Activated CD4-positive, alpha-beta T cell treated with anti-CD3 and anti-CD28 coated beads for 36 hours (primary cell): ENCODE measurements at places on chromosomes 2 and 18. TPM values are rescaled to one million over a fixed set of nuclear protein-coding genes. Genes with fewer than 3 reads are reported as not detected.

GRCh38 chr2:157182834-157183396, 74.6 kb upstream of the GALNT5 start:
- DNase-seq, result no peak
- no peaks in the 10 kb centered on the region for H3K36me3 ChIP-seq
- H3K4me3 ChIP-seq, result no peak overlapping the region
- no peak overlapping the region for H3K27ac ChIP-seq
- peaks cover 3% of the 10 kb centered on the region for H3K27me3 ChIP-seq
- H3K4me1 ChIP-seq, result peaks cover 11% of the 10 kb centered on the region

Gene B3GNT7
- not detected for total RNA-seq

Gene ALS2
- 12.4 TPM for total RNA-seq

DNA sequence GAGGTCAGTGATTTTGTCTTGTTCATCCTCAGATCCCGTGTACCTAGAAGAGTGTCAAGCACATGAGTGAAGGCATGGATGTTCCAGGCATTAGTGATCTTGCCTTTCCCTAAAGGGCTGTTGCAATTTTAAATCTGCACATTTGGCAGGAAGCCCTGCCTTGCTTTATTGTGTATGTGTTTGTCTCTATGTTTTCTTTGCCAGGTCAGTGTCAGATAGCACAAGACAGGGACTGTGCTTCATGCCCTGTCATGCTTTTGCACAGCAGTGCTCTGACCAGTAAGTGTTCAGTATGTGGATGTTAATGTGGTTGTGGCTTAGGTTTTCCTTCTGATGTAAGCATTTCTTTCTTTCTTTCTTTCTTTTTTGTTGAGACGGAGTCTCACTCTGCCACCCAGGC, 131.5 kb downstream of the RGPD3 start:
- H3K27ac ChIP-seq, result no peak overlapping the region
- no peaks in the 10 kb centered on the region for H3K36me3 ChIP-seq
- H3K4me3 ChIP-seq, result no peak overlapping the region
- no peak for DNase-seq
- H3K4me1 ChIP-seq, result peaks cover 3% of the 10 kb centered on the region

GRCh38 chr18:42038936-42039335, 83.9 kb downstream of the PIK3C3 start:
- no peaks in the 10 kb centered on the region for H3K27me3 ChIP-seq
- peaks cover 33% of the 10 kb centered on the region for H3K36me3 ChIP-seq
- no peak for DNase-seq

Gene GRHL1
- total RNA-seq, result 0.27 TPM

Gene PDE1A
- total RNA-seq, result not detected

- DNase-seq, result no peak
- H3K27ac ChIP-seq, result no peak overlapping the region
- H3K4me3 ChIP-seq, result no peak overlapping the region
- H3K36me3 ChIP-seq, result no peaks in the 10 kb centered on the region
- H3K4me1 ChIP-seq, result peaks cover 13% of the 10 kb centered on the region
- H3K27me3 ChIP-seq, result peaks cover 2% of the 10 kb centered on the region
Observed at GRCh38 chr2:8171608-8172007, 510.2 kb upstream of the ID2 start.

Gene IL36A
- total RNA-seq, result not detected

- H3K4me3 ChIP-seq, result peak overlapping the region; percentile 44
- H3K27ac ChIP-seq, result peak overlapping the region; percentile 91
- H3K27me3 ChIP-seq, result no peaks in the 10 kb centered on the region
Observed at GRCh38 chr2:200467806-200468681, 41.8 kb downstream of the KCTD18 start.

DNA sequence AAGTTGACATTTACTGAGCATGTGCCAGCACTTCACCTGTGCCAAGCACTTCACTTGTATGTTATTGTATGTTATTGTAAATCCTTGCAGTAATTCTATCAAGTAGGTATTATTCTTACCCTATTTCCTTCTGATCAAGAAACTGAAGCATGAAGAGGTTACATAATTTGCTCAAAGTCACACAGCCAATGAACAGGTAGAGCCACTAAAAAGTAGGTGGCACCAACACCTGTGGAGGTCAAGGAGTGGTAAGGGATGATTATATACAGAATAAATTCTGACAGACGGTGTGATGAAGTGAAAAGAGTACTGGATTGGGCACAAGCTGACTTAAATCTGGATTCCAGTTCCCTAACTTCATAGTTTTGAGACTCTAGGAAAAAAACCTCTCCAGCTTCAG, 71.0 kb downstream of the SPIRE1 start:
- no peak for DNase-seq
- H3K27ac ChIP-seq, result no peak overlapping the region
- no peak overlapping the region for H3K4me3 ChIP-seq
- no peaks in the 10 kb centered on the region for H3K27me3 ChIP-seq
- H3K36me3 ChIP-seq, result no peaks in the 10 kb centered on the region
- no peaks in the 10 kb centered on the region for H3K4me1 ChIP-seq

Gene ESPNL
- 0.21 TPM for total RNA-seq

Gene POTEC
- not detected for total RNA-seq

Gene CYP1B1
- total RNA-seq, result 6.3 TPM

GRCh38 chr2:109683452-109683851, 69.3 kb downstream of the SOWAHC start:
- H3K4me3 ChIP-seq, result no peak overlapping the region
- no peak overlapping the region for H3K27ac ChIP-seq
- no peaks in the 10 kb centered on the region for H3K36me3 ChIP-seq
- peaks cover 16% of the 10 kb centered on the region for H3K27me3 ChIP-seq
- no peak for DNase-seq

Gene SNORC
- total RNA-seq, result 2.1 TPM

- H3K4me3 ChIP-seq, result no peak overlapping the region
- no peak overlapping the region for H3K27ac ChIP-seq
- no peaks in the 10 kb centered on the region for H3K36me3 ChIP-seq
- peaks cover 2% of the 10 kb centered on the region for H3K4me1 ChIP-seq
- no peak for DNase-seq
- H3K27me3 ChIP-seq, result peaks cover 29% of the 10 kb centered on the region
Observed at GRCh38 chr2:71528131-71528591, 74.8 kb downstream of the DYSF start.

- no peak overlapping the region for H3K4me3 ChIP-seq
- DNase-seq, result no peak
- H3K36me3 ChIP-seq, result no peaks in the 10 kb centered on the region
- no peaks in the 10 kb centered on the region for H3K27me3 ChIP-seq
Observed at GRCh38 chr2:228446734-228447133, 265.2 kb upstream of the SPHKAP start.

DNA sequence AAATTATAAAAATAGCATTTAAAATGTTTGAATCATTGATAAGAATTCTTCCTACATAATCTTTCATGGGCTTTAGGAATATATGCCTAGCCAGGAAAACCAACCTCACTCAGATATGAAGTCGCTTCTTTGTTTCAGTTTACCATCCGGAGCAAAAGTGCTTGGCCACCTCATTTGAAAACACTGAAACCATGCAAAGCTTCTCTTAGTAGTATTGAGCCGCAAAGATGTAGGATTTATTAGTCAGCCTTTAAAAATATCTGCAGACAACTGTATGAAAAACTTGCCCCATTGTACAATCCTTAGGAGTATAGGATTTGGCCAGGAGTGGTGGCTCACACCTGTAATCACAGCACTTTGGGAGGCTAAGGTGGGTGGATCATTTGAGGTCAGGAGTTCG, 24.3 kb upstream of the GPD2 start:
- H3K4me1 ChIP-seq, result no peaks in the 10 kb centered on the region
- no peak overlapping the region for H3K27ac ChIP-seq
- H3K4me3 ChIP-seq, result no peak overlapping the region
- peaks cover 6% of the 10 kb centered on the region for H3K27me3 ChIP-seq
- H3K36me3 ChIP-seq, result no peaks in the 10 kb centered on the region
- no peak for DNase-seq

Gene CACNB4
- total RNA-seq, result 0.26 TPM

Gene ATP8B1
- total RNA-seq, result not detected

Gene ZSWIM2
- not detected for total RNA-seq

DNA sequence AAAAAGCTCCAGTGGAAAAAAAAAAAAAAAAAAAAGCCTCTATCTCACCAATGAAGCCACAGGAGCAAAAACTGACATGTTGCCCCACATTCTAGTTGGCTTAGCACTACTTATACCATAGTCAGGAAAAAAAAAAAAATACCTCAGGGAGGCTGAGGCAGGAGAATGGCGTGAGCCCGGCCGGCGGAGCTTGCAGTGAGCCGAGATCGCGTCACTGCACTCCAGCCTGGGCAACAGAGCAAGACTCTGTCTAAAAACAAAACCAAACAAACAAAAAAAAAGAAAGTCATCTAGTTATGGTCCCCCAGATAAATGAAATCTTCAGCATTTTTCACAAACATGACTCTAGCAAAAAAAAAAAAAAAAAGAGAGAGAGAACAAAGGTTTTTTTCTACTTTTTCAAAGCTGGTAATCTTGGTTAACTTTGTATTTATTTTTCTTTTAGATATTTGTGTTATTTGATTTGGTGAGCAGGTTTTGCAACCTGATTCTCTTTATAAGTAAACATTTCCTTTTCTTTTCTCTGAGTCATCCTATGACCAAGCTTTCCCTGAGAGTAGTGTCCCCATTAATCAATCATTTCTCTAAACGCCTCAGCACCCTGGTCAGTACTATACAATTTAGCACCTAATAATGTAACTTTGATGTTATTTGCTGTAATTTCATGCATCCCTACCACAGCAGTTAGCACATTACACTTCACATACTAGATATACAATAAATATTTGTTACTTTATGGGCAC, 273.7 kb upstream of the PIK3C3 start:
- no peaks in the 10 kb centered on the region for H3K36me3 ChIP-seq
- H3K27me3 ChIP-seq, result no peaks in the 10 kb centered on the region
- no peaks in the 10 kb centered on the region for H3K4me1 ChIP-seq
- no peak overlapping the region for H3K27ac ChIP-seq

Gene FLACC1
- 0.48 TPM for total RNA-seq

Gene WNT10A
- total RNA-seq, result 6.0 TPM

Gene DPYSL5
- total RNA-seq, result 0.07 TPM

Gene ANTXR1
- total RNA-seq, result not detected

Gene PRSS56
- total RNA-seq, result not detected

Gene RTP5
- total RNA-seq, result 0.07 TPM

- H3K36me3 ChIP-seq, result peaks cover 8% of the 10 kb centered on the region
- no peak overlapping the region for H3K4me3 ChIP-seq
- H3K4me1 ChIP-seq, result peaks cover 40% of the 10 kb centered on the region
- no peaks in the 10 kb centered on the region for H3K27me3 ChIP-seq
Observed at GRCh38 chr18:49050452-49050851, 99.7 kb upstream of the SMAD7 start.

GRCh38 chr2:230925443-230925878, 419 bp upstream of the GPR55 start:
- peak overlapping the region; percentile 76 for H3K4me3 ChIP-seq

Gene TMEFF2
- not detected for total RNA-seq

- H3K4me3 ChIP-seq, result no peak overlapping the region
- no peak overlapping the region for H3K27ac ChIP-seq
- peaks cover 2% of the 10 kb centered on the region for H3K36me3 ChIP-seq
- peaks cover 19% of the 10 kb centered on the region for H3K4me1 ChIP-seq
- no peaks in the 10 kb centered on the region for H3K27me3 ChIP-seq
- no peak for DNase-seq
Observed at GRCh38 chr2:109457794-109458193, 156.0 kb downstream of the SEPTIN10 start.

Gene LRATD1
- not detected for total RNA-seq

DNA sequence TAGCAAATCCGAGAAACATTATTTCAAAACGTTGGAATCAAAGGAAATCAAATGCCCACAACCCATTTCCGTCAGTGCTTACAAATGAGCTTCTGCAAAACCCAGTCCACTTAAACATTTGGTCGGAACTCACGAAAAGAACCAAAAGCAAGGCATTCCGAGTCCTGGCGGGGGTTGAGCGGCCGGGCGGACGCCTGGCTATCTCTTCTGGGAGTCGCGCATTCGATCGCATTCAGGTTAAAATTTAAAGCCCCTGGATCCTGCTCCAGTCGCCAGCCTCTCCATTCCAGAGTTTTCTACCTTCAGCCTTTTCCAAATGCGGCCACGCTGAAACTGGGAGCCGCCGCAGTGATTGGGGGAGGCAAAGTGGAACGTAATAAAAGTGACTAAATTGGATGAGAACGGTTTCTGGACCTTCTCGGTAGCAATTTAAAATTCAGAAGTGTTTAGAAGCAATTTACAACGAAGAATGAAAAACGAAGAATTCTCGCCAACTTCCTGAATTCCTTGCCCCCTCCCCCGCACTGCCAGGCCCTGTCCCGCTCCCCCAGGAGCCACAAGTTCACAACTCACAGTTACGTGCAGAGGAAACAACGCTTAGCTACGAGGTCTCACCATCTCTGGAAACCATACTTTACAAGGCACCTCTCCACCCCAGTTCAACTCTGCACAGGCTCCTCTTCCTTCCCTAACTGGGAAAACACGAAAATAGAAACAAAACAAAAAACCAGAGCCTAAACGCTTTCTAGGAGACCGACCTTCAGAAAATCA, 1.7 kb upstream of the GATA6 start:
- no peak overlapping the region for H3K4me3 ChIP-seq
- peaks cover 62% of the 10 kb centered on the region for H3K27me3 ChIP-seq
- H3K27ac ChIP-seq, result no peak overlapping the region
- H3K36me3 ChIP-seq, result no peaks in the 10 kb centered on the region

- peaks cover 9% of the 10 kb centered on the region for H3K36me3 ChIP-seq
- H3K4me3 ChIP-seq, result peak overlapping the region; percentile 49
- no peak for DNase-seq
- H3K4me1 ChIP-seq, result peaks cover 81% of the 10 kb centered on the region
- H3K27me3 ChIP-seq, result no peaks in the 10 kb centered on the region
- H3K27ac ChIP-seq, result peak overlapping the region; percentile 69
Observed at GRCh38 chr2:9548506-9548905, 7.1 kb downstream of the ADAM17 start.

GRCh38 chr2:173235947-173236803, 118.5 kb upstream of the CDCA7 start:
- H3K27me3 ChIP-seq, result no peaks in the 10 kb centered on the region
- no peaks in the 10 kb centered on the region for H3K36me3 ChIP-seq
- DNase-seq, result no peak
- peaks cover 4% of the 10 kb centered on the region for H3K4me1 ChIP-seq
- H3K27ac ChIP-seq, result no peak overlapping the region

Gene WDPCP
- 8.2 TPM for total RNA-seq

GRCh38 chr2:101253703-101254450, 1.2 kb downstream of the CNOT11 start:
- H3K36me3 ChIP-seq, result peaks cover 41% of the 10 kb centered on the region
- DNase-seq, result no peak
- H3K4me3 ChIP-seq, result peak overlapping the region; percentile 90
- no peaks in the 10 kb centered on the region for H3K27me3 ChIP-seq
